ENCODE measurements at places on chromosomes 4 and X.

DNA sequence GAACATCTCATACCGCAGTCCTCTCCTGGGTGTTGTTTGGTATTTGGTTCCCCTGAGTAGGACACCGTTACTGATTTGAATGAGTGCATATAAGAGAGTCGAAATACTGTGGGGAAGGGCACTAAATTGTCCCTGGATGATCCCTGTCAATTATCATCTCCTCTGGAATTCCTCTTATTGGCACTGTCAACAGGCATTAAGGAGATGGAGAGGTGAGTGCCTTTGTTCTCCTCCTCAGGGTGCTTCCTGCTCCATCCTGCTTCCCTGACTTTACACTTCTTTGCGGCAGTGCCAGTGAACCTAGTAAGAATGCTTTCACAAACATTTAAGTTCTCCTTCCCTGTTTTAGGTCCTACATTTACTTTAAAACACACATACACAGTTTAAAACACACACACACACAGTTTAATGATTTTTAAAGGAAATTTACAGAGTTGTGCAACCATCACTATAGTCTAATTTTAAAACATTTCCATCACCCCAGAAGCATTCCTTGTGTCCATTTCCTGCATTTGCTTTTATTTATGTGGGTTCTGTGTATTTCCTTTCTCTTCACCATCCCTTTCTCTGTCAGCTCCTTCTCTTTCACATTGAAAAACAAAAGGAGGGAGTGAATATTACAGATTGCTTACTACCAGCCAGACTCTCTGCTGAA is 20.9 kb upstream of the ZRSR2 start:
- no peak for DNase-seq

GRCh38 chr4:55965585-55965984 is 16.8 kb downstream of the CEP135 start:
- DNase-seq, result no peak

DNA sequence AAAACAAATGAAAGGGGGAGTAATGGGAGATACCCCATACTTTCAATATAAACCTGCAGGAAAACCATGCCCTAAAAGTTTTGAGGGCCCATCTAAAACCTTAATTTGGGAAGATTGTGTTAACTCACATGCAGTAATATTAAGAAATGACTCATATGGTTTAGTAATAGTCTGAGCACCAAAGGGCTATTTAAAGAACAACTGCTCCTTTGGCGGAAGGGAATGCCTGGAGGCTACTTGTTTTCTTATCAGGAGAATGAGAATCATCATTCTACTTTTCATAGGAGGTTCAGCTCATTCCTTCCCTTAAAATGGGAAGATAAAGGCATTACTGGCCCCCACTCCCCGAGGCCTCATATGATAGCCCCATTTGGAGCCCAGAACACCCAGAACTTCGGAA is 47.6 kb downstream of the SPIN3 start:
- DNase-seq, result no peak

- no peak for DNase-seq
Observed at GRCh38 chr4:144646523-144647094, 653 bp downstream of the HHIP start.

Measured in central memory CD4-positive, alpha-beta T cell (primary cell).